Heart left ventricle (tissue), 16 donors: ENCODE measurements at places on chromosomes 7 and 10. TPM values are rescaled to one million over a fixed set of nuclear protein-coding genes. Genes with fewer than 3 reads are reported as not detected.

The INTS15 gene
- total RNA-seq = 11.7 TPM

The LLCFC1 gene
- not detected for total RNA-seq

- H3K4me3 ChIP-seq = no peak overlapping the region
- H3K27me3 ChIP-seq = no peaks in the 10 kb centered on the region
- H3K4me1 ChIP-seq = no peaks in the 10 kb centered on the region
- DNase-seq = no peak
- H3K36me3 ChIP-seq = peaks cover 28% of the 10 kb centered on the region
Observed at GRCh38 chr7:22980422-22980821, 33.5 kb downstream of the HYCC1 start.

DNA sequence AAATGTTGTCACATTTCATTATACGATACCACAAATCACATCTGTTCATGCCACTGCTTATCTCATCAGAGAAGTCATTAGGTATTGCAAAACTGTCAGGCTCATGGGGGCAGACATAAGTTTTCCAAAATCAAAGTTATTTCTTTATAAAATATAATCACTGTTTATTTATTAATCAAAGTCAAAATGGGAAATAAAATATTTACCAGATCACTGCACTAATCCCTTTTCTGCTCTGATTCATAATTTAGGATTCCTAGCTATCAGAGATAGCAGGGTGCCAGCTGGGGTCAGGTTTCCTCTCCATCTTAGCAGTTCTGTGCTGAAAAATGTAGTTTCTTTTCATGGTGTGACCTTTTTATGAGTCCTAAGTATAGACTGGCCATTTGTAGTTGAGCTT is 117.7 kb upstream of the LANCL2 start:
- H3K27me3 ChIP-seq = no peaks in the 10 kb centered on the region
- H3K27ac ChIP-seq = no peak overlapping the region
- no peak for DNase-seq
- no peak overlapping the region for H3K4me3 ChIP-seq
- no peaks in the 10 kb centered on the region for H3K36me3 ChIP-seq
- no peaks in the 10 kb centered on the region for H3K4me1 ChIP-seq

The OR13A1 gene
- not detected for total RNA-seq

DNA sequence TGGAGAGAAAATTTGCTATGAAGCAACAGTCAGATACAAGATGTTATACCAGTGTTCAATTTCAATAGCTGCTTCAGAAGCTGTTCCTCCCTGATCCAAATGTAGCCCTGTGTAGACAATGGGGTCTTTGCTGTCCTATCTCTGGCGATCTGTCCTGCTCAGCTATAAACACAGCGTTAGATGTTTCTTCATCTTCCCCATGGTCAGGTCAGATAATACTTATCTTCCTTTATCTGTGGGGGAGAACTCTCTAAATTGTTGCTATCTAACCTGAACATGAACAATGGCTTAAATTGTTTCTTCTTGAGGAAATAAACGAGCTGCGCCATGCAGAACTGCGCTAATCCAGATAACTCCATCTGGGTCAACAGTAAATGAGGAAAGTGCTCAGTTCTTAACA is 15.6 kb upstream of the KIAA1217 start:
- no peak overlapping the region for H3K4me3 ChIP-seq
- no peak overlapping the region for H3K27ac ChIP-seq
- H3K36me3 ChIP-seq = no peaks in the 10 kb centered on the region
- DNase-seq = no peak

DNA sequence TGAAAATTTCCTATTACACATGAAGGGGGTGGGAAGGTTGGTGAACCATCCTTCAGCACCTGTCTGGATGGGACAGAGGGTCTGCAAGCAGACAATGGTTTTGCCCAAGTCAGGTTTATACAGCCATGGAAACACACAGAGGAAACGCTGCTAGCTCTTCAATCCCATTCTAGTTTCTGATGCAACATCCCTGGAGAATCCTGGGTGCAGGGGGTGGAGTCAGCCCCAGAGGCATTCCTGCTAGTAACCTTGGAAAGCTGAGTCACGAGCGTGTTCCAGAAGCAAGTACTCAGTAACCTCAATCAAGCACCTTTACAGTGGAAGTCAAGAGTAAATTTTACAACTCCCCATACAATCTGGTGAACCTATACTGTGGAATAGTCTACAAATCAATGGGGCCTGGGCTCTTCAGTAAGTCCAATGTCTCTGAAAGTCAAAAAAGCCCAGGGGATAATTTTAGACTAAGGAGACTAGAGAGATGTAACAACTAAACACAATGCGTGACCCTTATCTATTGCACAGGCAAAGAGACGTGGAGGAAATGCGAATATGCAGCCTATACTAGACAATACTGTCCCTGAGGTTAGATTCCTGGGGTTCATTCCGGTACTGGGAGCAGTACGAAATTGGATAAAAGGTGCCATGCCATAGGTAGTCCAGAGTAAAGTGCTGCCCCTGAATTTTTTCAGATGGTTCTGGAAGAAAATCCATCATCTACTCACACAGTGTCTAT is 95.4 kb downstream of the ZRANB1 start:
- DNase-seq = no peak
- no peaks in the 10 kb centered on the region for H3K27me3 ChIP-seq
- H3K4me1 ChIP-seq = peaks cover 36% of the 10 kb centered on the region
- H3K36me3 ChIP-seq = peaks cover 13% of the 10 kb centered on the region
- no peak overlapping the region for H3K4me3 ChIP-seq

GRCh38 chr7:43944286-43944685 is 18.1 kb downstream of the UBE2D4 start:
- no peaks in the 10 kb centered on the region for H3K27me3 ChIP-seq
- H3K27ac ChIP-seq = no peak overlapping the region
- no peak for DNase-seq
- H3K4me3 ChIP-seq = no peak overlapping the region
- peaks cover 32% of the 10 kb centered on the region for H3K36me3 ChIP-seq
